ENCODE measurements at places on chromosomes 2 and 18. TPM values are rescaled to one million over a fixed set of nuclear protein-coding genes. Genes with fewer than 3 reads are reported as not detected.
A peak's percentile ranks its signal among the peaks of the same experiment; 100 is the strongest.

Gene CYBRD1
- total RNA-seq: 139 TPM

Gene SGPP2
- total RNA-seq: 0.10 TPM

DNA sequence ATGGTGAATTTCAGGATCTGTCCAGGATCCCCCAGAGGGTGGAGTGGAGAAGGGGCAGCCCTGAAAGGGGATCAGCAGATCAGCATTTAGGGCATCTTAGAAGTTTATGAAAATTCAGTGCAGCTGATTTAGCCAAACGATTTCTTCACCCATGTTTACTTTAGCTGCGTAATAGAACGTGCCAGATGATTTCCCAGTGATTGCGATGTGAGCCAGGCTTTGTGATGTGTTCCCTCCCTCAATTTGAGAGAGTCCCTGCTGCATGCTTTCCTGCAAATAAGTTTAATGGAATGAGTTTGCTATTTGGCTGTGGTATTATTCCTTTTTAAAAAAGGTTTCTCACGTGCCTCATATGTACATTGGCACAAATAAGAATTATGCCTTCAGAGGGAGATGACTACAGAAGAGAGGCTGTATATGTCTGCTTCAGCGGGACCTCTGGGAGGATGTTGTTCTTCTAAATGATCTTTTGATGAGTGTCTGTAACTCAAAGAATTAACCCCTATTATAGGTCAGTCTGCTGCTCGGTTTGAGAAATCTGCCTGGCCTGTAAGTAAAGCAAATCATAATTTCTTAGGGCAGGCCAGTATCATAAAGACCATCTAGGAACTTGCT, 111.9 kb downstream of the MRO start:
- no peak for DNase-seq

- DNase-seq: no peak
These were observed 90.9 kb upstream of the SMAD2 start for GRCh38 chr18:48021273-48021914.

DNA sequence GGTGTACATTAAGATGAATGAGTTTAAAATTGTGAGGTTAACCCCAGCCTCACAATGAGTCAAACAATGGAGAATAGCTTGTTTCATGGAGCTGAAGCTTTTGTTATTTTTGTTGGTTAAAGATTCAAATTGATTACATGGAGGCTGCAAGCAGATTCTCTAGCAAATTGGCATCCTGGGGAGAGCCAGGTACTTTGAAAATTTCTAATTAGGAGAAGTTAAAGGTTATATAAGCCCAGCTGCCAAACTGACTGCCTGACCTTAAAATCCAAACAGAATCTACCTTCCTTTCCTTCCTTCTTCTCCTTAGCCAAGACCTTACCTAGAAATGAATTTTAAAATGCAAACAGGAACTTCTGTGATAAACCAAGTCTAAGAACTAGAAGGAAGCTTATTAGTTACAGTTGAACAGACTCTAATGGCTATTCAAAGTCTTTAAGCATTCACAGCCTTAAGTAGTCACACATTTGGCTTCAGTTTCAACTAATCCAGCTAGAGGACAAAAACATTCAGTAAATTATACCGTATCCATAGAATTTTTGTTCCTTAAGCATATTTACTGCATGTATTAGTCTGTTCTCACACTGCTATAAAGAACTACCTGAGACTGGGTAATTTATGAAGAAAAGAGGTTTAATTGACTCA, 31.5 kb upstream of the PGAP1 start:
- no peak for DNase-seq

DNA sequence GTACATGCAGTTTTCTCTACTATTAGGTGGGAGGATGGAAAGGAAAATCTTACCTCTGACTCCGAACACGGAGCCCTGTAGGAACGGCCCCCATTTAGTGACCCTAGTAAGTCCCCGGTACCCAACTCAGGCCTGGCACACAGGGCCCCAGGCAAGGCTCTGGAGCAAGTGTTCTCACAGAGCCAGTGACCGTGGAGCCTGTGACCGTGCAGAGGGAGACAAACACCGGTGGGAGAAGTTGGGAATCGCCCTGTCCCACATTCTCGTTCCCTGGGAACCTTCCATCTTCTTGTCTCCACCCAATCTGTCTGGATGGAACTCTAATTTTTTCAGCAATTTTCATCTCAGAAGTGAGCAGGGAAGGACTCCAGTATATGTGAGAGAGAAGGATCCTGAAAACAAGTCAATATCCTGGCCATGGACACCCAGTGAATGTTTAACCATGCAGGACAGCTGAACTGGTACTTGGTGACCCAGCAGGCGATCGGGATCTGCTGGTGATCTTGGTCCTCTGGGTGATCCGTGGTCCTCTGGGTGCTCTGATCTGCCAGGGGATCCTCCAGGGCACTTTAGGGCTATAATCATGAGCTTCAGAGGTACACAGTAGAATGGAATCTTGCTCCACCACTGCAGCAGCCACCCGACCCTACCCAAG, 348.6 kb upstream of the ID2 start:
- no peak for DNase-seq

Gene ANKRD23
- total RNA-seq: 1.8 TPM

Gene LINC00305
- not detected for total RNA-seq

Gene DSC1
- total RNA-seq: not detected

Gene RETREG2
- 63.2 TPM for total RNA-seq

- DNase-seq: no peak
These were observed 31.6 kb downstream of the CYP26B1 start for GRCh38 chr2:72116081-72116533.

Gene CFC1
- not detected for total RNA-seq

DNA sequence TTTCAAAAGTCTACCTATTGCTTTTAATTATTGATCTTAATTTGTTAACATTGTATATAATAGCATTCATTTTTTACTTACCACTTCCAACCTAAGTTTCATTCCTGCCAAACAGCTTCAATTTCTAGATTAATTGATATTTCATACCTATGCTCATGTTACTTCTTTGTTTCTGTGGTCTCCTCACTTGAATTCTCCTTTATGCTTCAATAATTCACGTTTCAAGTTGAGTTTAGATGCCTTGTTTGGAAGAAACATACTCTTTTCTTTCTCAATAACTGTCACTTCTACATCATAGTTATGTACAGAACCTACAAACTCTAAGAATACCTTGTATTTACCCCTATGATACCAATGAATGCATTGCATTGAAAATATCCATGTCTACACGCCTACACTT, 862.2 kb upstream of the LRATD1 start:
- no peak for DNase-seq

- DNase-seq: no peak
These were observed 27.2 kb downstream of the ITGA6 start for GRCh38 chr2:172454404-172455120.

DNA sequence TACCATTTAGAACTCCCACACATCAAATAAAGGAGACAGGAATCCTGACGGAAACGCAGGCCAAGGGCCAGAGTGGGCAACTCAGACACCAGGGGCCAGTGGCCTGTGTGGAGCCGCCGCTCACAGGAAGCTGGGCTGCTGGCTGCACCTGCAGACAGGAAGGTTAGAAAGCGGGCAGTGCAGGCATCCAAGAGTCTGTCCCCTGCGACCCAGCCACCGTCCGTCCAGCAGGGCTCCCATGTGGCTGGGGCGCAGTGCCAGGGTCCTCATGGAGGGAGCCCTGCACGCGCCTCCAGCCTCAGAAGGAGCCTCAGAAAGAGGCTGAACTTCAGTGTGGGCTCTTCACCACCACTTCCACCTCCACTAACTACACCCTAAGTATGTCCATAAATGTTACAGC, 2.5 kb upstream of the ANO7 start:
- no peak for DNase-seq

DNA sequence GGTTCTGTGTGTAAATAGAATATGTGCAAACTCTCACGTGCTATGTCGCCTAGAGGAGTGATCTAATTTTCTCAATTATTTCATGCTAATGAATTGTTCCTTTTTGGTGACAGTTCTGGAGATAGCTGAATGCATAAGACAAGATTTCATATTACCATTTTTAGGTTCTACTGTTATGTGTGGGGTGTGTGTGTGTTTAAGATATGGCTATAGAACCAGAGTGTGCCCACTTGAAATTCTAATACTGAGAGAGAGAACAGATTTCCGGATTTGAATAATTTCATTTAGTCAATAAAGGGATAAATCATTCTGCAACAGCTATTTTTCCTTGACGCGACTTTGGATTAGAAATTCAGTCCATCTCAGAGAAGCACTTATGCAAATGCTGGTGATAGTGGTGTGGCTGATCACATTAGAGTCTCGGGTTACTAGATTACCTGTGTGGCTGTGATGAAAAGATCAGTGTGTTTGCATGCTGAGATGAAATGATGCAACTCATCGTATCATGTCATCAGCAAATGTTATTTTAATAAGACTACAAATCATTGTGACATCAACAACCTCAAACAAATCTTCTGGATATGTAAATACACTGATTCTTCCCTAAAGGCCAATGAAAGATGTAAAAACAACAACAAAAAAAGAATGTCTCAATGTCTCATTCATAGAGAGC, 415.9 kb downstream of the EPHA4 start:
- DNase-seq: no peak

GRCh38 chr2:173854840-173855239, 110.3 kb downstream of the SP3 start:
- peak; percentile 53 for DNase-seq

Gene KLHL30
- total RNA-seq: not detected

- DNase-seq: no peak
These were observed 144.0 kb upstream of the SERPINE2 start for GRCh38 chr2:224183086-224183485.

- DNase-seq: peak; percentile 54
These were observed 105.2 kb upstream of the ID2 start for GRCh38 chr2:8576525-8577167.

DNA sequence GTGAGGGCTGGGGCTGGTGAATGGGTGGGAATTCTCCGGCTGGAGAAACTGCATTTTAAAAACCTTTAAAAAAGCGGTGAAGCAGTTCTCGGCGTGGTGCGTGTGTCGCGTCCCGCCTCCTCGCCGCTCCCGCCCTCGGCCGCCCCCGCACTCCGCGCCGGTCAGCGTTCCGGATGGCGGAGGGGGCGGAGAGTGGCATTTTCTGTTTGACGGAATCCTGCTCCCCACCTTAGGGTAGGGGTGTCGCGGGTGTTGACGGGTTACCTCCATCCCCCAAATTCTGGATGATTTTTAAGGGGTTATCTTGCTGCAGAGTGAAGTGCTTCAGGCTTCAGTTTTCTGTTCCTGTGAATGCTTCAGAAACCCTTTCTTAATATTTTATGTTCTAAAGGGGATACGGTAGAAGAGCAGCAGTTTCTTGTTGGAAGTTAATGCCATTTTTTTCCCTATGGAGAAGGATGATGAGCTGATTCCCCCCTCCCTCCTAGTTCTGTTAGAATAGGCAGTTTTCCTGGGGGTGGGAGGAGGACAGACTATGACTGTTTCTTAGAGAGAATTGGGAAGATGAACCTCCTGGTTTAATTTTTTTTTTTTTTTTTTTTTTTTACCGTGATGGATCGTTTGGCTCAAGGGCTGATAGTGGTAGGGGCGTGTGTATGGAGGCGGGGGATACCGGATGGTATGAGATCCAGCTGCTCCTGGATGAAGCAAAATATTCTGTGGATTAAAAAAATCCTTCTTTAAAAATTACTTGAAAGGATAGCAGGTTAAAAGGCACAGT, 756 bp downstream of the ABI2 start:
- DNase-seq: peak; percentile 56

DNA sequence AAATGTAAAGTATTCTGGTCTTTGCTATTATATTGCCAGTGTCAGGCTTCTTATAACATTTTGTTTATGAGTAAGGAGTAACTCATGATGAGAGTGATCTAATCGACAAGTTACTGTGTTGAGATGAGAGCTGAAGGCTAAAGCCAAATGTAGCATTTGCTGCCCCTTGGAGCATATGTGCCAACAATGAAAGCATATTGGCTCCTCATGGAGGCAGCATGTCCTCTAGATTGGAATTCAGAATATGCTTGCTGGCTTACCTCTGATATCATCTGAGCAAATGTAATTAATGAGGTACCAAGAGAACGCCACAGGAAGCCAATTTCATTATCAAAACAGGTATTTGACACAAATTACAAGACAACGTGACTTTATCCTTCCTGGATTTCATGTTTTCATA, 781.1 kb upstream of the FSHR start:
- DNase-seq: no peak

DNA sequence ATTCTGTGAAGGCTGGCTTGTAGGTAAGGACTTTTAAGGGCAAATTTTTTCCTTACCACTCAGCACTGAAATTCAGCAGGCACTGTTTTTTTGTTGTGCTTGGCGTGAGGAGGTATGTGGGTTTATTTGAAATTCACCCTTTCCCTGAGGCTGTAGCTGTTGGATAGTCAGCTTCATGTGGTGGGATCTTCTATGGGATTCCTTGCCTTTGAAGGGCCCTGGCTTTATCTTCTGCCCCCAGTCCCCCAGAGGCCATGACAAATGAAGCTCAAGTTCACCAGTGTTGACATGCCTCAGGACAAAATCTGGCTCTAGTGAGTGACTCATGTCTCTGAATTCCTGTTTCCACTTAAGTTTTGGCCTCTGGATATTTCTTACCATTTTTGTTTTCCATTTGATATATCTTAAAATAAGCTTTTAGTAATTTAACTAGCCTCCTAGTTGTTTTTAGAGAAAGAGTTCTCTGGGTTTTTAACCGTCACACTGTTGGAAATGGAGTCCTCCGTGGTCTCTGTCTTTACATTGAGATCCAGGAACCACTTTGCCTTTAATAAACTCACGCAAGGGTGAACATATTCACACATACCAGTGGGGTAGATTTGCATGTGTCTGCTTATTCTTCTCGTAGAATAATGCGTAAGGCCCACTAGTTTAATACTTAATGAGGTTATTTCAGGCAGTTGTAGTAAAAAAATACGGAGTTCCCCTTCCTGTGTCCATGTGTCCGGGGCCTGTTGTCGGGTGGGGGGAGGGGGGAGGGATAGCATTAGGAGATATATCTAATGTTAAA, 211.1 kb upstream of the FAM98A start:
- DNase-seq: peak; percentile 100

Gene TRABD2A
- total RNA-seq: 5.3 TPM

Gene TRIB2
- 150 TPM for total RNA-seq

Gene PPP4R1
- 61.0 TPM for total RNA-seq

DNA sequence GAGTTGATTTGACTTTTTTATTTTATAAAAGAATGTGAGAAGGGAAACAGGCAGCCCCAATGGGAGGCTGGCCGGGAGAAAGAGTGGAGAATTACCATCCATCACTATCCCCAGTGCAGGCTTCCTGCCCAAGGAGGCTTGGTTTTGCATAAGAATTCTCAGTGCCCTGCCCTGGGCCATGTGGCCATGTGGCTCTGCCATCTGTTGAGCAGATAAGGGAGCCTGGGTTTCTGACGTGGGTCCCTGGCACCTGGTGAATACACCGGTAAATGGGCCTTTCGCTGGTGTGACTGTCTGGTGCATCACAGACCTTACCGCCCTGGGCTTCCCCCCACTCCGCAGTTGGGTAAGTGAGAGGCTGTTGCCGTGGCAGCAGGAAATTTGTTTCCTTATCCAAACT, 54.5 kb upstream of the TMEM163 start:
- peak; percentile 66 for DNase-seq

DNA sequence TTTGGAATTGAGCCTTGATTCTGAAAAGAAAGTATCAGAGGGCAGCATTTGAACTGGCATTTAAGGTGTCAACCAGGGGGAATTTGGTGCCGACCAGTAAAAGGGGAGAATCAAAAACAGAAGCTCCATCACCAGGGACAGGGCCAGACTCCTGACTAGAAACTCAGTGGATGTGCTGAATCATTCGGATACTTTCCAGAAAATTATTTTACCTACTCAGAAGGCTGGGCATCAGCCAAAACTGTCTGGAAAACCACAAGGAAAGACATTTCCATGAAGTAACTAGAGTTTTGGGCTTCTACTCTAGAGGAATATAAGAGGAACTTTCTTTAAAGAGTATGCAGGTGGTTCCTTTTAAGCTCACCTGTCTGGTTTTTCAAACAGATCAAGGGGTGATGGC, 756.6 kb downstream of the RNF144A start:
- DNase-seq: peak; percentile 36

- DNase-seq: peak; percentile 15
These were observed 699.7 kb upstream of the ZNF804A start for GRCh38 chr2:183898641-183899040.

Gene NT5C1B
- not detected for total RNA-seq
